ENCODE measurements at places on chromosomes 2 and 18.
A peak's percentile ranks its signal among the peaks of the same experiment; 100 is the strongest.

GRCh38 chr2:23199115-23199918, 185.7 kb upstream of the KLHL29 start:
- DNase-seq, result no peak

GRCh38 chr2:239302083-239302807, 98.6 kb downstream of the HDAC4 start:
- no peak for DNase-seq

GRCh38 chr18:36630917-36631316, 197.9 kb downstream of the TPGS2 start:
- DNase-seq, result no peak

DNA sequence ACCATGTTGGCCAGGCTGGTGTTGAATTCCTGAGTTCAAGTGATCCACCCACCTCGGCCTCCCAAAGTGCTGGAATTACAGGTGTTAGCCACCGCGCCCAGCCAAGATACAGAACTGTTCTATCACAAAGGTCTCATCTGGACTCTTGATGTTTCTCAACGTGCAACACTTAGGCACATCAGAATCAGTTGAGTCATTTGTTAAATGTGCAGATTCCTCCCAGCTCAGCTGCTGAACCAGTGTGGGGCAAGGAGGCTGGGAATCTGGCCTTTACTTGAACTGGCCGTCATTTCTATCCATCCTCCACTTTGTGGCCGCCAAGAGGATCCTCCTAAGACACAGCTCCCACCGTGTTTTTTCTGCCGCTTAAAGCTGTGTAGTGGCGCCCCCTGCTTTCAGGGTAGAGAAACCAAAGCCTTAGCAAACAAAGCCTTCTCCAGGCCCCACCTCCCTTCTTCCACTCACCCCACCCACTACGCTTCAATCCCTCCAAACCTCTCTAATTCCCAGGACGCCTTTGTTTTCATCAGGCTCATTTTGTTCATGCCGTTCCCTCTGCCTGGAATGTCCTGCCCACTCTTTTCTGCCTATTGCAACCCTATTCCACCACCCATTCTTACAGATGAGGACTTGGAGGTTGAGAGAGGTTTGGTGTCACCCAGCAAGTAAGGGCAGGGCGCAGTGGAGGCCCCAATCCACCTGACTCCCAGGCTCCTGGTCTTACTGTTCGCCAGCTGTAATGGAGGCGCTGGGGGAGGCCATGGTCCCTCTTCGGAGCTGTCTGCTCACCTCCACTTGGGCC, 776 bp upstream of the SPEG start:
- no peak for DNase-seq

DNA sequence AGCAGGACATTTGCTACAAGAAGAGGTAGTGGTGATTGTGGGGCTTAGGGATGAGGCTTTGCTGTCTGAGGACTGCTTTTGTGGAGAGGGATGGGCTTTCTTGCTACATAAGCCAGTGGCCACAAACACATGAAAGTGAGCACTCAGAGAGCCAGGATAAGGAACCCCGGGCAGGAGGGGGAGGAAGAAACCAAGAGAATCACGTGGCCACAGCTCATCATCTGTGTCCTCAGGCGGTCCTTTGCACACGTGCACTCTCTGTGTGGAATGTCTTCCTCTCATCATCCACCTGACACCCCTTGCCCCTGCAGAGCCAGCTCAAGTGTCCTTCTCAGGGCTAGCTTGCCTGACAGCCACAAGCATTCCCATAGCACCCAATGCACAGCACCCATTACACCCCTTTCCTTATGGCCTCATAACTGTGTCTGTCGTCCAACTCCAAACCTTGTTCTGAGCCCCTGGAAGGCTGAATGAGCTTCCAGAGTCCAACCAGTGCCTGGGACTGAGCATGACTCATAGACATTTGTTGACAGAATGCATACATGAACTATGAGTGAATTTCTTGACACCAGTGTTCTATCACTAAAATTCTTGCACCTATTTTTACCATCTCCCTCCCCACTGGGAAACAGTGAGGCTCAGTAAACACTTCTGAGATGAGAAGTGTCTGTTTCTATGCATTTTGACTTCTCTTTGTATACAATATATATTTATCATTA, 398.3 kb downstream of the ALK start:
- DNase-seq, result no peak

DNA sequence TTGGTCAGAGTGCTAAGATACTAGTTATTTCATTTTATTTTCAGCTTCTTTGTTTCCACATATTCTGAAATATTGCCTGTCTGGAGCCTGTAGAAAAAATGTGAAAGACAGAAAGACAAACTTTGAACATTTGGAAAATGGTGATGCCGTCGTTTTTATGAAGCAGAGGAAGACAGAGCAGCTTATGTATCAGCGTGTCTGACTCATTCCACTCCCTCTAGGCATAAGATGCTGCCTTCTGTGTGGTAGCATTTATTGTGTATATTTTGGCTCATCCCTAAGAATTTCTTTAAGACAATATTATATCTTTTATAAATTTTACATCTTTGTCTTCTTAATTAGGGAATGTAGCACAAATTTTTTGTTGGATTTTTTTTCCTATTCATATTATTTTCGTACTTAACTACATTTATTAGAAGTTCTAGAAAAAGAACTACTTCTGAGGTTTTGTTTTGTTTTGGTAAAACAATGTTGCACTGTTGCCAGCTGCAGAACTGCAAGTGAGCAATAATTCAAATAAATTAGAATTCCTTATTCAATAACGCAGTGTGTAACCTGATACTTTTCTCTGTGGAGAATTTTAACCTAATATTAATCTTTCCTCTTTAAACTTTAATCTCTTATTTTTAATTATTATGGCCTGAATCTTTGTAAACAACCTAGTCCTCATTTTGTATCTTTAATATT, 300.4 kb downstream of the ZNF407 start:
- DNase-seq, result no peak

DNA sequence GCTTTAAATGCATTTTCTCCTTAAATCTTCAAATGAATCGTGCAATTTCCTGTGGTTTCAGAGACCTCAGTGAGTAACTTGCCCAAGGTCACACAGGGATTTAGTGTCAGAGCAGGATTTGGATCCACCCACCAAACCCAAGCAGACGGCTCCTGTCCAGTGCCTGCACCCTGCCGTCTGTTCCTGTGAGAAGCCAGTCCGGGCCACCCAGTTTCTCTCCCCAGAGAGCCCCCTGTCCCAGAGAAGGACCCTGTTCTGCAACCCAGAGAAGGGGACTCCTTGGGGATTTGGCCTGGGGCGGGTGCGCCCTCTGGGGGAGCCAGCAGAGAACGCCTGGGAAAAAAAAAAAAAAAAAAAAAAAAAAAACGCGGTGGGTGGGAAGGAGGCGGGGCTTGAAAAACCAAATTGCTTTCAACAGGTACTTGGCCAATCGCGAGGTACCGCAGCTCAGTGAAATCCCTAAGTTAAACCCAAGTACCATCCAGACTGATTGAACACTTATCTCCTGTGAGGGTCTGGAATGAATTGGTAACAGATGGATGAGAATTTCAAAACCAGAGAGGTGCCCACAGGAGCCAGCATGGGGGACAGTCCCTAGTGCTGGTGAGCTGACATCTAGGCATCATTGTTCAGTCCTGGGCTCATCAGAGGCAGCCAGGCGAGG, 30.9 kb upstream of the REEP1 start:
- DNase-seq, result peak; percentile 11

- no peak for DNase-seq
Measured at GRCh38 chr18:7619676-7620075, 52.6 kb downstream of the PTPRM start.

DNA sequence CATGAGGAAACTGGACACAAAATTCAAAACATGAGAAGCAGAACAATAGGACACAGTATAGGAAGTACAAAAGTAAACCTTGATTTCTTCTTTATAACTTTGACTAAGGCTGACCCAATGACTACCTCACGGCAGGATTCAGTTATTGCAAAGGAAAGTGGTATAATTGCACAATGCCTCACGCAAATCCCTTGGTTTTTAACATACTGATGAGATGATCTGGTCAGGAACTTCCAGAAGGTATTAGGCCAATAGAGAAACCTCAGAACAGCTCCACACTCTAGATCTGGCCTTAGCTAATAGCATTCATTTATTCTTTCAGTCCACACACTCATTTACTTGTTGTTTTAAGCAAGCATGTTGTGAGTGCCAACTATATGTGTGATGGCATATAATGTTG, 1526.9 kb upstream of the ACVR2A start:
- no peak for DNase-seq

GRCh38 chr2:185638771-185639170, 99.8 kb upstream of the FSIP2 start:
- DNase-seq, result no peak

DNA sequence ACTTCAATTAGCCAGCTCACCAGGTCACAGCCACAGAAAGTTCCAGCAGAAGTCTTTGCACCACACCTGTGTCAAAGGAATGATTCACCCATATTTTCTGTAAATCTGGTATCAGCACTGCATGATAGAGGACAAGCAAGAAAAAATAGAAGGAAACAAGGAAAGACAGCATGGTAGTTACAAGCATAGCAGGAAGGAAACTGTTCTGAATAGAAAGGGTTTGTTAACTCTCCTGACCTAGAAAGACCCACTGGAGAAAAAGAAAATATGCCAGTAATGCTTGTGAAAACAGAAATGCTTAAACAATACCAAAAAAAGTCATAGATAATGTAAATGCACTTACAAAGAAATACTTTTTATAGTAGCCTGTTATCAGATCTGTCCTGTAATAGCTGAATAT, 40.8 kb downstream of the SCRN3 start:
- DNase-seq, result no peak

DNA sequence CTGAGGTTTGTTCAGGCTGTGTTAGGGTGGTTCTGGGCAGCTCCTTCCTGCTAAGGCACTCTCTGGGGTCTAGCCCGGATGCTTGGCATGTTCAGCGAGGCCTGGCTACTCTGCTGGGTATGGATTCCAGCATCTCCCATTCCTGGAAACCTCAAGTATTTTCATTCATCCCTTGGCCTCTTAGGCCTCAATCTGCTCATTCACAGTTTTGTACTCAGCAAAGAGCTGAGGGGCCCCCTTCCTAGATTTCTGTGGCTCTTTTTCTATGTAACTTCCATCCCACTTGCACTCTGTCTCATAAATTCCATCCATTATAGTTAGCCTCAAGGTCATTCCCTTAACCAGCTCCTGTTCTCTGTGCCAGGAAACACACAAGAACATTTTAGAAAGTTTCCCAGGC, 798.8 kb upstream of the HS6ST1 start:
- DNase-seq, result no peak

DNA sequence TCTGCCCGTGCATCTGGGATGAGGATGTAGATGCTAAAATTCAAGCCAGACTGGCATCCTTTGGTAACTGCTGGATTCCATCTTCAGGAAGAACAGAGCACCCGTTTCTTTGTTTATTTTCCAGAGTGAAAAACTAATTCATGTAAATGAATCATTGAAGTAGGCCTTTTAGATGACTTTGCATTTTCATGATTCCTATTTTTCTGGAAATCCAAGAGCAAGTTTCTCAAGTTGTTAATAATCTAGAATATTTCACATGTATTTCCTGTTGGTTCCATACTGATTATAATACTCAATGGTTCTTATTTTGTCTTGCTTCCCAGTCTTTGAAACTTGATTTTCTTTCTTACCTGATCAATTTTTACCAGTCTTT, 328.4 kb downstream of the LPIN1 start:
- no peak for DNase-seq

GRCh38 chr18:45249246-45249661, 366.0 kb upstream of the SLC14A2 start:
- DNase-seq, result no peak

DNA sequence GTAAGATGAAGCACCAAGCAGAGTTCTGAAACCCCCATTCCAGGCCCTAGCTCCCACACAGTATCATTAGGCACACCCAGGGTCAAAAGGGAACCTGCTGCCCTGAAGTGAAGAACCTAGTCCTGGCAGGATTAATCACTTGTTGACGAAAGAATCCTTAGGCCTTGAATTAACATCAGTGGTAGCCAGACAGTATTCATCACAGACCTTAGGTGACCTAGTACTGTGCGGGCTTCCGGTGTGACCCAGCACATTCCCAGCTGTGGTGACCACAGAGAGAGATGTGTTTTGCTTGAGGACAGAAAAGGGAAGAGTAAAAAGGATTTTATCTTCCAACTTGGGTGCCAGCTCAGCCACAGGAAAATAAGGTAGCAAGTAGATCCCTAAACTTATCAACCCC, 1071.4 kb upstream of the FAM98A start:
- DNase-seq, result no peak

- DNase-seq, result no peak
Measured at GRCh38 chr2:168454737-168455644, 1.1 kb upstream of the CERS6 start.

- DNase-seq, result peak; percentile 39
Measured at GRCh38 chr2:121722479-121722878, 14.2 kb downstream of the NIFK start.

DNA sequence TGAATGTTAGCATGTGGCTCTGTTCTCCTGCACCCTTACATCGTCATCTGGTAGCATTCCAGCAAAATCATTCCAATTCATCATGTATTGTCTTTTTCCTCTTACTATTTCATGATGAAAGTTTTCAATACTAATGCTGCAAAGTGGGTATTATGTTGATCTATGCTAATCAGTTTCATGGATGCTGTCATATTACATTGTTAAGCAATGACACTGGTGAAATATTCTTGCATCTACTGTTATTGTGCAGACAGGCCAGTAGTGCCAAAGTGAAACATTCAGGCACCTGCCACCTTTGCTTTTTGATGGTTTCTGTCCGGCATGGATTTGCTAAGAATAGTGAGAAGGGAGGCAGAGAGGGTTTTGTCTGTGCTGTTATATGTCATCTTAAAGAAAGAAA, 76.1 kb upstream of the SMIM21 start:
- DNase-seq, result no peak

DNA sequence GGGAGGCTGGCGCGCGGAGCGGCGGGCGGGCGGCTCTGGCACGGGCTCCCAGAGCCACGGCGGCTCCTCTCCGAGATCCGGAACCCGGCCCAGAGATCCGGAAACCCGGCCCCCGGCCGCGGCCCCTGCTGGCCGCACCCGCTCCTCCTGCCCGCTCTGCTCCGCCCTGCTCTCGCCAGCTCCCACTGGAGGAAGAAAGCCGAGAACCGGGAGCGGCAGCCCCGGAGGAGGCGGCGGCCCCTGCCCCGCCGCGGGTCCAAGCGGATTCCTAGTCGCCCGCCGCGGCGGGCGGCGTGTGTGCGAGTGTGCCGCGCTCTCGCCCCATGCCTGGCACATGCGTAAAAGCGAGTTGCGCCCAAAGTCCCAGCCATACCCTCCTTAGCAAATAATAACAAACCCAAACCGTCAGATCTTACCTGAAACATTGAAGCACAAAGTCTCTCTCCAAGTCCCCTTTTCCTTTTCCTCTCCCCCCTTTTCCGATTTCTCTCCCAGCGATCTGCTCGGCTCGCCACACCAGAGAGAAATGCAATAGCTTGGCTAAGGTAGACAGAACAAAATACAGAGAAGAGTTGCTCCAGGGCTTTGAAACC, 108.7 kb upstream of the KCTD1 start:
- DNase-seq, result no peak

DNA sequence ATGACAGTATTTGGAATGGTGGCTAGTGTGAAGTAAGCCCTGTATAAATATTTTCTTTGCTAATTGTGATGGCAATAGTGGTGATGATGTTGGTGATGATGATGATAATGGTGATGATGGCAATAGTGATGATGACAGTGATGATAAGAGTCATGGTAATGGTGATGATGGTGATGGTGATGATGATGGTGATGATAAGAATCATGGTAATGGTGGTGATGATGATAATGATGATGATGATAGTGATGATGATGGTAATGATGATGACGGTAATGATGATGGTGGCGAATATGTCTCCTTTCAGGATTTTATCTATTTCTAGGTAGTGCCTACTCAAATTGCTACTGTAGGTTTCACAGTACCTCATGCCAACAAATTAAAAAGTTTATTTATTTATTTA, 205.4 kb downstream of the GALR1 start:
- DNase-seq, result no peak

- DNase-seq, result no peak
Measured at GRCh38 chr2:73984922-73985307, 205 bp downstream of the TET3 start.

Measured in stimulated activated CD8-positive, alpha-beta memory T cell treated with anti-CD3 and anti-CD28 coated beads, Interleukin-7, amount 100 ng/mL, for 48 hours (primary cell).